ENCODE measurements at places on chromosomes 12 and 14.

- DNase-seq, result no peak
Observed at GRCh38 chr12:114895081-114895480, 211.1 kb upstream of the TBX3 start.

DNA sequence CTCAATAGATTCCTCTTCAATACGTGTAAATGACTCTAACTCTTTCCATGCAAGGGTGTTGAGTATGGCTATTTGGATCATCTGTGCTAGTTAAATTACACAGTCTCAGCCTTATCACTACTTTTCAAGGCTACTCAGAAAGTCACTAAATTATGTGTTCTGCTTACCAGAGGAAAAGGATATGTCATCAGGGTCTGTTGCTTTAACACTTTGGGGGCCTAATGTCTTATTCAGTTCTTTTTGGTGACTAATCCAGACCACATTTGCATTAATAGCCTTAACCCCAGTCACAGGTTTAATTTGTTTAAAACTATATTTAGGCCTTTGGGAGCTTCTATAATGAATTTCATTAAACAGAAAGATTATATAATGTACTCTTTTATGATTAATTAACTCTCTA is 649.3 kb downstream of the RPS29 start:
- DNase-seq, result no peak

- no peak for DNase-seq
Observed at GRCh38 chr12:126437934-126438333, 1372.7 kb downstream of the AACS start.

GRCh38 chr14:23362200-23362599 is 2.8 kb downstream of the EFS start:
- no peak for DNase-seq

DNA sequence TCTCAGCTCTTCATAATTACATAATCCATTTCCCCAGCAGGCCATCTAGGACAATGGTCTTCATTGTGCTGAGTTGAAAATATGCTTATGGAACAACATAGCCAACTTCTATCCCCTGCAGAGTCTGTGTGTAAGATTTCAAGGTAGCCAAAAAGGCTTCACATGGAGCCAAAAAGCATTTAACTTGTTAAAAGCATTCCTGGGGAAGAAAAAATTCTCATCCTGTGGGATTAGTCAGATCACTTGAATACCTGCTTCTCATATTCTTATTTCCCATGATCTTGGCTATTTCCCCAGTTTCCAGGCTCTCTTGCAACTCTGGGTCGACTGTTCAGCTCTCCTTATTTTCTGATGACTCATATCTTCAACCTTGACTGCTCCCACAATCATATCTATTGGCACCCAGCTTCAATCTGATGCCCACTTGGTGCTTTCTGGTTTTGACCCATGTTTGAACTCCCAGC is 178.9 kb downstream of the KLHL28 start:
- DNase-seq, result no peak
